ENCODE measurements at places on chromosomes 6 and 20.

DNA sequence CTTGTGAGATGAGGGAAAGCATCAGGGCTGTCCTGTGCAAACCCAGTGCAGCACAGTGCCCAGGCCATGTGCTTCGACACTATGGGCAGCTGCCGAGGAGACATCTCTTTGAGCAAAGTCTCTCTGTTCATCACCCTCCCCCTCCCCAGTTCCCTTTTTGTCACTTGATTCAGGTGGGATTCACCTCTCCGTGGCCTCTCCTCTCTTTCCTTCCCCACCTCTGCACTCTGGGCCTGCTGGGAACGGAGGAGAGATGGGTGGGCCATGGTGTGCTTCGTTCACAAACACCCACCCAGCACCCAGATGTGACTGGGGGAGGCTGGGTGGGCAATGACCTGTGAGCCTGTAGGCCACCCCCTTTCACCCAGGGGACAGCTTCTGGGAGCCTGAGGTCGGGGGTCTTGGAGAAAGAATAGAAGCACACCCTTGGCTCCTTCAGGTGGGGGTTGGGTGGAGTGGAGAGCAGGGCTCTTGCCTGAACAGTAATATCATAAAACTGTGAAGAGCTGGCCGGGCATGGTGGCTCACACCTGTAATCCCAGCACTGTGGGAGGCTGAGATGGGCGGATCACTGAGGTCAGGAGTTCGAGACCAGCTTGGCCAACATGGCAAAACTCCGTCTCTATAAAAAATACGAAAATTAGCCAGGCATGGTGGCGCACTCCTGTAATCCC lies 33.5 kb upstream of the DLGAP4 start:
- H3K27ac ChIP-seq = no peak overlapping the region
- no peaks in the 10 kb centered on the region for H3K27me3 ChIP-seq
- no peaks in the 10 kb centered on the region for H3K36me3 ChIP-seq
- no peaks in the 10 kb centered on the region for H3K4me1 ChIP-seq
- no peak for DNase-seq

GRCh38 chr6:31634969-31635575 lies 14.6 kb downstream of the PRRC2A start:
- no peak overlapping the region for H3K27ac ChIP-seq
- DNase-seq = no peak
- H3K4me3 ChIP-seq = no peak overlapping the region

DNA sequence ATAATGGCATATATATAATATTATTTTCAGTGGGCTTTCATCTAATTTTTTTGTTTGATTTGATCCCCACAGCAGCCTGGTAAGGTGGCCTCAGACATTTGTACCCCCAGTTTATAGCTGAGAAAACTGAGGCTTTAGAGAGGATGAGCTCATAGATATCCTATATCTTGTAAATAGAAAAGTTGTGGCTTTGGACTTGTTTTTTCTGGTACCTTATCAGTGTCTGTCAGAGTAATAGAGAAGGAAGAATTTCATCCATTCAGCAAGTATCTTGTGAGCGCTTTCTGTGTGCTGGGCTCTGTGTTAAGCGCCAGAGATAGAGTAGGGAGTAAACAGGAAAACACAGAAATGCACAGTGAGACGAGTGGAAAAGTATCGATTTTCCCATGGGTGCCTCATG lies 27.9 kb downstream of the TAF11 start:
- no peak overlapping the region for H3K4me3 ChIP-seq
- H3K27me3 ChIP-seq = no peaks in the 10 kb centered on the region
- H3K36me3 ChIP-seq = peaks cover 93% of the 10 kb centered on the region
- no peak overlapping the region for H3K27ac ChIP-seq

GRCh38 chr20:7161690-7162089 lies 394.2 kb downstream of the BMP2 start:
- no peaks in the 10 kb centered on the region for H3K4me1 ChIP-seq
- DNase-seq = no peak
- no peaks in the 10 kb centered on the region for H3K36me3 ChIP-seq
- H3K27ac ChIP-seq = no peak overlapping the region
- no peak overlapping the region for H3K4me3 ChIP-seq
- no peaks in the 10 kb centered on the region for H3K27me3 ChIP-seq

GRCh38 chr6:34511214-34511914 lies 44.8 kb downstream of the SPDEF start:
- no peak overlapping the region for H3K4me3 ChIP-seq
- no peaks in the 10 kb centered on the region for H3K4me1 ChIP-seq
- H3K36me3 ChIP-seq = no peaks in the 10 kb centered on the region

- DNase-seq = no peak
- no peaks in the 10 kb centered on the region for H3K27me3 ChIP-seq
- no peak overlapping the region for H3K27ac ChIP-seq
- H3K4me3 ChIP-seq = no peak overlapping the region
Measured at GRCh38 chr20:52941808-52942207, 30.4 kb upstream of the TSHZ2 start.

GRCh38 chr20:45970646-45971424 lies 1.2 kb downstream of the ZNF335 start:
- H3K4me3 ChIP-seq = peak overlapping the region; percentile 96
- DNase-seq = no peak
- H3K36me3 ChIP-seq = peaks cover 37% of the 10 kb centered on the region
- peak overlapping the region; percentile 97 for H3K27ac ChIP-seq

DNA sequence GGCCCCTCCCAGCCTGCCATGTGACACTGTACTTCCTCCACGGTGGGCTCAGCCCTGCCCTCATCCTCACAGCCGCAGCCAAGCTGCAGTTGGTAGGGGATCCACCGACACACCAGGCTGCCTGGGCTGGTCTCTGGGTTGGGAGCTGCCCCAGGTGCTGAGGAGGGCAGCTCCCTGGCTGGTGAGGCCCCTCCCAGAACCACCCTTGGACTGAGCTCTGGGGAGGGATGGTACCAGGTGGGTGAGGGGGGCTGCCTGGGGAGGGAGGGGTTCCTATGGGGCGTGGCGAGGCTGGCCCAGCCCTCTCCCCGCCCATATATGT lies 185 bp upstream of the TNFRSF6B start:
- H3K27ac ChIP-seq = no peak overlapping the region
- no peak overlapping the region for H3K4me3 ChIP-seq
- H3K27me3 ChIP-seq = no peaks in the 10 kb centered on the region

DNA sequence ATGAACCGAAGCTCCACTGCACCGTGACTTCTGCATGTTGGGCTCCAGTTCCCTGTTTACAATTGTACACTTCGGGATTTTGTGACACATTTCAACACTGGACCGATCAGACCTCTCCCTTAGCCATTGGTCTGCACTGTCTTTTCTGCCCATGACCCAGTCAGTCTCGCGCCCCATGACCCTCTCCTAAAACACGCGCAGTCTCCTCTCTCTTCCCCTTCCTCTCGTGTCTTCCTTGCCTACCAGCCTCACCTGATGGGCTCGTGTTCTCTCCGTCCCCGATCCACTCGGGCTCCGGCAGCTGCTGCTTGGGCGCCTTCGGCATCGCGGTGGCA lies 535 bp upstream of the ABCF1 start:
- peaks cover 22% of the 10 kb centered on the region for H3K36me3 ChIP-seq
- H3K4me1 ChIP-seq = peaks cover 23% of the 10 kb centered on the region
- peak; percentile 75 for DNase-seq
- no peaks in the 10 kb centered on the region for H3K27me3 ChIP-seq

DNA sequence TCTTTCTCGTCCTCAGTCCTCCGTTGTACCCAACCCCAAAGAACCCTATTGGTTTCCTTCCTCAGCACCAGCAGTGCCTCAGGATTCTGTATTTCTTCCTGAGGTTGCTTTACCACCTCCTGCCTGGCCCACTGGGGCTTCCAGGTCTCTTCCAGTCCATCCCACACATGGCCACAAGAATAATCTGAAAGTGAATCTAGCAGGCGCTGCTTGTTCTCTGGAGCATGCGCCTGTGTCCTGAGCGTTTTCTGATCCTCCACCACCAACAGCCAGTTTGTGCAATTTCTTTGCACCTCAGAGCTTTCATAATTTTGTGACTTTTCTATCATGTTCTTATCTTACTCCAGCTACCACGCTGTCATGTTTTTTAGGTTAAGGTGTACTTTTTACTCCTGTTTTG lies 11.6 kb upstream of the HSP90AB1 start:
- H3K36me3 ChIP-seq = peaks cover 5% of the 10 kb centered on the region
- DNase-seq = no peak
- no peak overlapping the region for H3K4me3 ChIP-seq
- H3K27ac ChIP-seq = no peak overlapping the region

GRCh38 chr6:161211380-161212035 lies 62.4 kb downstream of the AGPAT4 start:
- H3K27ac ChIP-seq = no peak overlapping the region
- DNase-seq = no peak
- no peaks in the 10 kb centered on the region for H3K36me3 ChIP-seq
- no peaks in the 10 kb centered on the region for H3K4me1 ChIP-seq

Measured in CD14-positive monocyte (primary cell).